ENCODE measurements at places on chromosomes 3 and 15.

DNA sequence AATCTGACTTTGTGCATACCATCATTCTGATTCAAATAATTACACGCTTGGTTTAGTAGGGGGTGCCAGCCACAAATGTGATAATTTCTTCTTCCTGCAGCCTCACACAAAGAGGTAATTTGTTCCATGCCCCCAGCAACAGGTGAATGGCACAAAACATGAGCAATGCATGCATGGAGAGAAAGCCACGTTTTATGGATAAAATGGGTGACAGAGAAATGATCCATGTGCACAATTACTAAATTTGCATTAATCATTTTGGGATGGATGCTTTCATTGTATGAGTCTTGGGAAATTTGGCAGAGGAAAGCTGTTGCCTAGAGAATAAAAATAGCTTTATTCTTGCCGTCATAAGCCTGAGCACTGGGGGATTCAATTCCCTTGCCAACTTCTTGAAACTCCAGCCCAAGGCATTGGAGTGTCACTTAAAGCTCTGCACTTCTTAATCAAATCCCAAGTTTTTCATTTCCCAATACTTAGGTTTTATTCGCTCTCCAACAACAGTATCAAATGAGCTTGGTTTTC is 411.6 kb downstream of the GBE1 start:
- no peak for DNase-seq

GRCh38 chr15:46309914-46310313 is 675.1 kb downstream of the SQOR start:
- no peak for DNase-seq

GRCh38 chr3:71543371-71544016 is 40.0 kb downstream of the FOXP1 start:
- DNase-seq: no peak

- no peak for DNase-seq
Observed at GRCh38 chr15:101062063-101062462, 142.9 kb downstream of the LRRK1 start.

DNA sequence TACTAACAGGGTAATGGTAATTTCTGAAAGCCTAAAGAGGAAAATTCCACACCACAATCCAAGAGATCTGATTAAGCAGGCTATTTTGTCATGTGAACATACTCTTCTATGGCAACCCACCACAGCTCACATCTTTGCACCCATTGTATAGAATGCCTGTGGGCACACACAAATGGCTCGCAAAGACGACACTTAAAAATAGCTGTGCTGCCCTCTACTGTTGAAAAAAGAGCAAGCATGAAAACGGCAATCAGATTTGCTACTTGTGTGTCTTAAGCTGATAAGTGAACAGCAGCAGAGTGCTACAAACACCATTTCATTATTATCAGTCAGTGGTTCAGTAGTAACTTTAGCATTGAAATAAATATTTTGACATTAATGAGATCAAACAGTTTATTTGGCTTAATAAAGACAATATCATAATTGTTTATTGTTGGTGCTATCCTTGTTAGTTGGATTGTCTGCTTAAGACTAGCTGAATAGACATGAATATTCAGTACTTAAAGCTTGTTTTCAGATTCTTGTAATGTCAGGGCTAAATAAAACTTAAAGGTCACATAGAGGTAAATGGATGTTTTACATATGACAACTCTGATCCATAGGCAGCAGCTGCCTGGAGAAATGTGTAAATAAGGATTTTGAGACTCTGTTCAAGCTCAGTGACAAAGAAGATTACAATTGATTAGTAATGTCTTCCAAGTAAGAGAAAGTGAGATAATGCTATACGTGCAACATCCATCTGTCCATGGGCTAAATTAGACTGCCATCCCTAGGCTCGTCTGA is 199.1 kb downstream of the LRRN1 start:
- no peak for DNase-seq

GRCh38 chr3:128324911-128325592 is 141.6 kb downstream of the DNAJB8 start:
- no peak for DNase-seq

GRCh38 chr15:70438776-70439175 is 324.6 kb downstream of the UACA start:
- DNase-seq: no peak

DNA sequence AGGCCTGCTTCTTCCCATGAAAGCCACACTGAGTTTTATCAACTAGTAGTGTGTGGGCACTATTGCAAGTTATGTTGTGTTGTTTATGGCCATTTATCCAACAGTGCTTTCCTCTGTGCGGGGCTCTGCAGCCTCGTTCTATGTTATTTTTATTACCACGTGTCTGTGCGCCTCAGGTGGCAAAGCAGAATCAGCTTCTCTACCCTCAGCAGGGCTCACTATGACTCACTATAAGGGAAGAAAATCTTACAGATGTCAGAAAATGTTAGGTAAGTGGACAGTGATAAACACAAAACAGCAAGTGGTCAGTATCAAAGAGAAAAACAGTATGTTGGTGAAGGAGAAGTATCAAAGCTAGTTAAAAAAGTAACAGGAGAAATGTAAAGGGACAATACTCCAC is 61.4 kb downstream of the MOBP start:
- no peak for DNase-seq

GRCh38 chr15:73858062-73858461 is 15.3 kb upstream of the TBC1D21 start:
- DNase-seq: no peak

- DNase-seq: no peak
Observed at GRCh38 chr3:173092038-173092437, 49.0 kb downstream of the SPATA16 start.

DNA sequence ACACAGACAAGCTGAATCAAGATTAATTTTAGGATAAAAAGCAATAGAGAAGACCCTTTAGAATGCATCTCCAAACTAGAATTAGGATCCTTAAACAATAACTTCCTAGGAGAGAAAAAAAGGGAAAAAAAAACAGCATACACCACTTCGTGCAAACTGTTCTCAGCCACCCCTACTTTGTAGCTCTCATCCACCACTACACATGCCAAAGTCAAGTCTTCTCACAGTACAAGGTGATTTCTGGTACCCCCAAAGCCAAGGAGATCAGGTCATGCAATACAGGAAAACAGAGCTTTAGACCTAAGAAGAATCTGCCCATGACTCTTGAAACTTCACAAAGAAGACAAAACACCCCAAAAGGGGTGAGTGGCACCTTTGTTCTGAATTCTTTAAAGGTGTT is 166.9 kb downstream of the SUCNR1 start:
- no peak for DNase-seq

DNA sequence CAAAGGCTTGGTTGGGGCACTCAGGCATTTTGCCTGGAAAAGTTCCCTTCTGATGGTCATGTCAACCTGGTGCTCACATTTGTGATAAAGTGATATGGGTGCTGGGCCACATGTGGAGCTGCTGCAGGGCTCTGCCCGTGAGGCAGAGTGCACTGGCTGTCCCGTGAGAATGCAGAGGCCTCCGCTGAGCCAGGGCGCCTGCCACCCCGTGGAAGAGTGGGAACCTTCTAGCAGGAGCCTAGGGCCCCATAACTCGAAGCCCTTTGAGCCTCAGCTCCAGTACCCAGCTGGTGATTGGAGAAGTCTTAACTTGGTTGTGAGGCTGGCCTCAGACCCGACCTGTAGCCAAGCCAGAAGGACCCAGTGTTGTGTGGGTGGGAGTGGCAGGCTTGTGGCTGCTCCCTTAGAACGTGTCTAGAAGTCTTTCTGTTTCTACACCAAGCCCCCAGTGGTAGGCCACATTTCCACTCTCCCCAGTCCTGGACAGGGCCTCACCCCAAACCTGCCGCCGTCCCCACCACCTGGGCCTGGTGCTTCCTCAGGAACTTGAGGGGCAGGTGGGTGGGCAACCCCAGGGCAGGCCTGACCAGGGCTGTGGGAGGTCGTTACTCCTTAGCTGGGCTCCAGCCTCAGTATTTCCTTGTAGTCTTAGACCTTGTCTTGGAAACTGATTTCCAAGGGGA is 19.7 kb downstream of the SEC61A1 start:
- DNase-seq: no peak

DNA sequence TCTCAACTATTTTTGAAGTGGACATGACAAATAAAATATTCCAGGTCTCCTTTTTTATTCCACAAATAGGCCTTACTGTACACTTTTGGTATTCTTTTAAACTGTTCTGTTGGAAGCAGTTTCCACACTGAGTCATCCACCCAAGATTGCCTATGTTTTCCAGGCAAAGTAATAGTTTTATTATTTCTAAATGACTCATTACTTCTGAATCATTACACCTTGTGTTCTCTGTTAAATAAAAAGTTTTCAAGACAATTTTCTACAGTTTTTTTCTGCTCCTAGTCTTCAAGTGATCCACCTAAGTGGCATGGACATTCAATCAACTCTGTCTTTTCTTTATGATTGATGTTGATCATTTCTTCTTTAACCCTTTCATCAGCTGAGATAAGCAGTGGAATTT is 26.5 kb downstream of the PPP2R3A start:
- DNase-seq: no peak

DNA sequence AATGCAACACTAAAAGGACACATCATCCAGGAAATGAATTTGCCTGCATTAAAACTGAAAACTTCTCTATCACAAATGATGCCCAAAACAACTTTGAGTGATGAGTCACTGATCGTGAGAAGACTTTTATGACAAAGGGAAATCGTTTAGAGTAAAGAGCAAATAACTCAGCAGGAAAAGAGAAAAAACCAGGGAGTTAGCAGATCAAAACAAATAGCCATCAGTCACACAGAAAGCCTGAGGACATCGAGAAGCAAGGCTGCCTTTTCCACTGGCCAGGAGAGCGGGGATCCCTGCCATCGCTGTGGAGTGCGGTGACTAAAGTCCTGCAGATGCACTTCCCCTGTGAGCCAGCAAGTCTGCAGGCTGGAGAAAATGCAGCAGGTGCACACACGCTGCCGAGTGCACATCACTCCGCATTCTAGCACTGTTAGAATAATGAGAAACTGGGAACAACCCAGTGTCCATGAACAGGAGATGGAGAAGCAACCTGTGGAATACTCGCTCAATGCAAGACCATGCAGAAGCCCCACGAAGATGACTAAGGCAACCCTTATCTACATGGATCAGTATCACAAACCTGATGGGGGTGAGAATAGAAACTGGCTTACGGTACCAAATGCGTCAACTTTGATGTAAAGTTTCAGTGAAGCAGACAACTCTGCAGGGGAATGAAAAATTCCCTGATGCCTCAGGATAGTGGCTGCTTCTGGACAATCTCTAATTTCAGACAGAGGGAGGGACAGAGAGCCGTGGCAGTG is 86.4 kb downstream of the NSMCE3 start:
- DNase-seq: no peak

GRCh38 chr3:94482686-94483085 is 419.8 kb downstream of the NSUN3 start:
- no peak for DNase-seq
